ENCODE measurements at places on chromosomes 2 and 18.

DNA sequence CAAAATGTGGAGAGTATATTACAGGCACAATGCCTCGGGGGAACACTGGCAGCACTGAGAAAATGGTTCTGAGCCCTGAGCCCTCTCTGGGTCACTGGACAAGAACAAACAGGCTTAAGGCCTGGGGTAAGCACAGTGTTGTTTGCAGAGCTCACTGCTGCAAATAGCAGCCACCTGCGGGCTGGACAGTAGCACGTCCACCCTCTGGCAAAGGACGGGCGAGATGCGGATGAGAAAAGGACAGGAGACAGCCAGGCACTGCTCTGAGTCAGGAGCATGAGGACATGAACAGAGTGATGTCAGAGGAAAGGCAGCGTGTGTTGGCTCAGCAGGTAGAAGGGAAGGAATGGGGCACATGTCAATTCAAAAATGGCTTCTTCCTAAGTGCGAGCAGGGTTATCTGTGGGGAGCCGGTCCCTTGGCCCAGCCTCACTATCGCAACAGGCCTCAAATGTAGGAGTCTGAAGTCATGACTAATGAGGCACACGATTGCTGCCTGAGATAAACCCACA is 25.9 kb upstream of the NEB start:
- DNase-seq = no peak

- DNase-seq = no peak
Observed at GRCh38 chr2:62287899-62288880, 92.3 kb downstream of the B3GNT2 start.

DNA sequence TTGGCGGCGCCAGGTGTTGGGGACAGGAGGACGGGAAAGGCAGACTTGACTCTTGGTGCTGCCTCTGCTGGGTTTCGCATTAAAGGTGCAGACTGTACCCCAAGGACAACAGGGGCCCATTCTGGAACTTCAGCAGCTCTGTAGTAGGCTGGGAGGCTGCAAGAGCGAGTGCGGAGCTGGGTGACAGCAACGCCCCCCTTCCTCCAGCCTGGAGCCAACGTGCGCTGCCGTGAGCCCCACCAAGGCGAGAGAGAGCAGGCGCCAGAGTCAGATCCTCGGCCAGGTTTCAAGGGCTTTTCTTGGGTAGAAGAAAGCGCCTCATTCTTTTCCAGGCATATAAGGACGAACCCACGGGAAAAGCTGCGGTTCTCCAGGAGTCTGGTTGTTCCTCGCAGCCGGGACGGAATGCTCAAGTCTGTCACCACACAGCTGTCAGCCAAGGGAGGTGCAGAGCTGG is 1.9 kb downstream of the DOK6 start:
- DNase-seq = no peak

DNA sequence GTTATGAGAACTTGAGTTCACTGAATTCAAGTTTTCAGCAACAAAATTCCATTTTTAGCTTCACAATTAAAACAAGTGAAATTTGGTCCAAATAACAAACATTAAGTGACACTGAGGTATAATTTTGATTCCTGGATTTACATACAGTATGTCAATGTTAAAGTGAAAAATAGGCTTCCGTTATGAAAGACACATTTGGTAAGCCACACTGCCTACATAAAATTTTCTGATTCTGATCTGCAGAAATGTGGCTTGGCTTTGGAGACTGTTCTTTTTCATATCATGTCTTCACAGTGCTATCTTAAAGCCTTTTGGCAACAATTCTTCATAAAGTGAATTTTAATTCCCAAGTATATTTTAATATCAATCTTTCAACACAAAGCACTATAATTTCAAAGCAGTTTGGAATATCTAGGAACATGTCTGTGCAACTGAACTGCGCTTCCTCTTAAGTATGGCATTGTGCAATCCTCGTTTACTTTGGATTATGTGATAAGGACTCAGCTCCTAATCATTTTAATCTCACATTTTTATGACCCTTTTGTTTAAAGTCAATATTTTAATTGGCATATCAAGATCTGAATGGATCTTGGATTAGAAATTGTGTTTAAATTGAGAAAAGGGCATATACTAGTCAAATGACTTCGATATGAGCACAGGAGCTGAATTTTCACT is 60.0 kb downstream of the RBMS1 start:
- DNase-seq = no peak

DNA sequence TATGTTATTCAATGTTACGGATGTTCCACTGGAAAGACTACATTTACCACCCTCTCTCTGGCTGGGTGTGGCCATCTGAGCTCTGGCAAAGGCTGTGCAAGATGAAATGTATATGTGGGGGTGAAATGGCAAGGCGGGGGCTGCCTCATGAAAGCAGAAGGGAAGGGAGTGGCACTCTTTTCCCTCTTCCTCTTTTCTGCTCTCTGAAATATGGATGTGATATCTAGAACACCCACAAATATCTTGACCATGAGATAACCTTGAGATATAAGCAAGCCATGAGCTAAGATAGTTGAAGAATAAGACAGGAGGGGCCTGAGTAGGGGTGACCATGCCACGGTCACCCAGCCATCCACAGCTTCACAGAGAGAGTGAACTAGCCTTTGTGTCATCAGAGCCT is 367.8 kb upstream of the ID2 start:
- no peak for DNase-seq

DNA sequence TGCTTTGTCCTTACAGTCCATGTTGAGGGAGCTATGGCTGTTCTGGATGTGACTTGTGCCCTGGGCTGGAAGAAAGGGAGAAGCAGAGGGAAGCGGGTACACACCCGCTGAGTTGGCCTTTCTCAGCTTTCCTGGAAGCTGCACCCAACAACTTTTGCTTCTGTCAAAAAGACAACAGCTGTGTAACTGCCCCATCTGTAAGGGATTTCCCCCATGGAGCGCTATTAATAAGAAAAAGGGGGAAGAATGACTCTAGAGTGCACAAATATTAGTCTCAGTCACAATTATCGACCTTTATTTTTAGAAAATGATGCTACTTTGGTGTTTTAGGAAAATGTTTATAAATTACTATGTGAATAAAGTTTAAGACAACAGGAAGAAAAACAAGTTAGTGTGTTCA is 368.3 kb downstream of the RAD51AP2 start:
- no peak for DNase-seq

- no peak for DNase-seq
Observed at GRCh38 chr2:38592951-38593350, 9.8 kb downstream of the HNRNPLL start.
